ENCODE measurements at places on chromosomes 16 and 17.

DNA sequence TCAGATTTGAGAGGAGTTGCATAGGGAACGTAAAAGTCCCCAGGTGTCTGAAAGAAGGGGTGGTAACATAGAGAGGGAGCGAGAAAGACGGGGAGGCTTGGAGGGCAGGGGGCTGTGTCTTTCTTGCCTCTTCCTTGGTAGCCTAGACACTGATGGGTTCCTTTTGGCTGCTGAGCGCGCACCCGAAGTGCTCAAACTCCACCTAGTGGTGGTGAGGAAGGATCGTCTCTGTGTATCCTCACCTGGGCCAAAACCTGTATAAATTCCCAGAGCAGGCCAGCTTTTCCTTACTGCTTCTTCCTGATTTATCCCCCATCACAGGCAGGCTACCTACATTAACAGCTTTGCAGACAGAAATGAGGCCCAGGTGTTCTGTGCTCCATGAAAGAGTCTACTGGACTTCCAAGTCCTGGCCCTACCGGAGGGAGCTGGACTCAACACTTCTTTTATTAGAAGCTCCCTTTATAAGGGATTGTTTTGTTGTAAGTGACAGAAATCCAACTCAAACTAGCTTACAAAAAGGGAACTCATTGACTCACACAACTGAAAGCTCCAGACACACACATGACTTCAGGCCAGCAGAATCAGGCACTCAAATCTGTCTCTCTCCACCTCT is 5.5 kb upstream of the SLC25A35 start:
- H3K27ac ChIP-seq = no peak overlapping the region
- peaks cover 8% of the 10 kb centered on the region for H3K4me1 ChIP-seq
- no peak for DNase-seq
- H3K36me3 ChIP-seq = no peaks in the 10 kb centered on the region
- H3K4me3 ChIP-seq = no peak overlapping the region
- H3K27me3 ChIP-seq = no peaks in the 10 kb centered on the region

DNA sequence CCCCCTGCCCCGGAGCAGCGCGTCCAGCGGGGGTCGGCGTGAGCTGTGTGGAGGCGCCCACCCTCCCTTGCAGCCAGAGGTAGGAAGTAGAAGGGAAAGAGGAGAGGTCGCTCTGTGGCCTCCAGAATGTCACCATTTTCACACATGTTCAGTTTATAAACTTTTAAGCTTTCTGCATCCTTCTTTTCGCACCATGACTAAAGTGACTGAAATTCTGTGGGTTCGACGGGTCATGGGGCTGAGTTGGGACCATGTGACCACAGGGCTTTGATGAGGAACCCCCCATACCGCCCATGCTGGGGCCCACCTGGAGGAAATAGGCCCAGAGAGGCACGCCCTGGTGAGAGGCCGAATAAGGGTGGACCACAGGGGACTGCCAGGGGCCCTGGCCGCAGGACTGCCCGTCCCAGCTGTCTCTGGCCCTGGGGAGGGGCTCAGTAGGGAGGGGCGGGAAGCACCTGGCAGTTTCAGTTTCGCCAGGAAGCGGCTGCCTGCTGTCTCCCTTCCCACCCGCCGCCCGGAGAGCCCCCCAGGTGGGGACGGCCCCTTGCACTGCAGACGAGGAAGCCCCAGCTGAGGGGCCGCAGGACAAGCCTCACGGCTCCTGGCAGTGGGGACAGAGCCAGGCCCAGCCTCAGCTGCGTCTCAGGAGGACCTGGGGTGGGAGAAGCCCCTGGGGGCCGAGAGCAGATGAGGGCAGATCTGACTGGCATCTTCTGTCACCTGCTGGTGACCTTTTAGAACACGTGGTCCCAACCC is 9.0 kb downstream of the CBFA2T3 start:
- no peak overlapping the region for H3K4me3 ChIP-seq
- DNase-seq = peak; percentile 28

GRCh38 chr16:16861546-16861945 is 482.6 kb downstream of the NPIPA7 start:
- H3K27me3 ChIP-seq = no peaks in the 10 kb centered on the region
- DNase-seq = no peak
- no peak overlapping the region for H3K4me3 ChIP-seq
- H3K36me3 ChIP-seq = no peaks in the 10 kb centered on the region
- no peaks in the 10 kb centered on the region for H3K4me1 ChIP-seq

- H3K4me3 ChIP-seq = peak overlapping the region; percentile 74
- no peak for DNase-seq
- peak overlapping the region; percentile 97 for H3K27ac ChIP-seq
- peaks cover 55% of the 10 kb centered on the region for H3K4me1 ChIP-seq
These were observed 9.4 kb upstream of the TMEM88 start for GRCh38 chr17:7845359-7846062.

DNA sequence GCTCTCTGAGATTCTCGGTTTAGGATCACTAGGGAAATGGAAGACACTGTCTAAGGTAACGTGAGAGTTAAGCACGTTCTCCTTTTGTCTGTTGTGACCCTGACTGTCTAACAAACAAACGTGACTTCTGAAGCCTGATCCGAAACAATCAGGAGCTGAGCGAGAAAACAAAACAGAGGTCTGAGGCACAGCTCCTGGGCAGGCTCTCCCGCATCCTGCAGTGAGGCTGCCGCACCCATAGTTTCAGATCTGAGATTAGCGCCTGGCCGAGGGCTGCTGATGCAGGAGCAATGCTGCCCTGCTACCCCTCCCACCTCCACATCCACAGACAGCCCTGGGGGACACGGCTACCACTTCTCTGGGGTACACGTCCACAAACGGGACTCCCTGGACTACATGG is 46.7 kb downstream of the RNF157 start:
- no peak for DNase-seq
- H3K4me3 ChIP-seq = no peak overlapping the region
- H3K4me1 ChIP-seq = peaks cover 19% of the 10 kb centered on the region
- H3K36me3 ChIP-seq = no peaks in the 10 kb centered on the region
- H3K27me3 ChIP-seq = no peaks in the 10 kb centered on the region
- no peak overlapping the region for H3K27ac ChIP-seq

GRCh38 chr17:65496801-65497200 is 64.6 kb downstream of the AXIN2 start:
- DNase-seq = no peak
- no peak overlapping the region for H3K27ac ChIP-seq
- H3K4me1 ChIP-seq = no peaks in the 10 kb centered on the region
- no peaks in the 10 kb centered on the region for H3K27me3 ChIP-seq
- no peak overlapping the region for H3K4me3 ChIP-seq

DNA sequence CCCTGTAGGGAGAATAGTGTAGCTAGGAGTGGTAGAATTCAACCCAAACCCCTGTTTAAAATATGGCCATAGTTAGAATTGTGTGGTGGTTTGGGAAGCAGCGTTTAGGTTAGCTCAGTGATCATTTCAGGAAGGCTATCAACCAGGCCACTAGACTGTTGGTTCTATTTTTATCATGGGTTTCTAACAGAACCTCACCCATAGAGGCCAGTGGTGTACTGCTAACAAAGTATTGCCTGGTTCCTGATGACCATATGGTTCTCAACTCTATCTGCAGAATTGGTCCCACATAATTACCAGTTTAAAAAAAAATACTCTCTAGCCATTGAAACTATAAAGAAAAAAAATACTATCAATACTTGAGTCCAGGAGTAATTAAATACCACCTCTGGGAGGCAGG is 70.5 kb upstream of the RASL10B start:
- no peak overlapping the region for H3K27ac ChIP-seq
- no peak for DNase-seq
- H3K27me3 ChIP-seq = no peaks in the 10 kb centered on the region

DNA sequence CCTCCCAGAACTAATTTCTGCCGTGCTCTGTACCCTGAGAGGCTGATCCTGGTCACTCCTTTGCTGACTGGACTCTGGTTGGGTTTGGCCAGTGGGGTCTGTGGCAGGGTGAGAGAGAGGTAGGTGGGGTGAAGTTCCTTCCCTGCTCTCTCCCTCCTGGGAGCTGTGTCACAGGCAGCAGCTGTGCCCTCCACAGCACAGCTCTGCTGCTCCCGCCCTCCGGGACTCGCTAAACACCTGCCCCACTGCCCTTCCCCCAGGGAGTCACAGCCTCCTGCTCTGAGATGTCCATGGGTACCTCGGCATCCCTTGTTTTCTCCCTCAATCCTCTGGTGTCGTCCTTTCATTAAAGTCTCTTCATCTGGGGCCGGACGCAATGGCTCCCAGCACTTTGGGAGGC is 66.4 kb downstream of the SRCIN1 start:
- no peaks in the 10 kb centered on the region for H3K36me3 ChIP-seq
- no peak overlapping the region for H3K4me3 ChIP-seq

DNA sequence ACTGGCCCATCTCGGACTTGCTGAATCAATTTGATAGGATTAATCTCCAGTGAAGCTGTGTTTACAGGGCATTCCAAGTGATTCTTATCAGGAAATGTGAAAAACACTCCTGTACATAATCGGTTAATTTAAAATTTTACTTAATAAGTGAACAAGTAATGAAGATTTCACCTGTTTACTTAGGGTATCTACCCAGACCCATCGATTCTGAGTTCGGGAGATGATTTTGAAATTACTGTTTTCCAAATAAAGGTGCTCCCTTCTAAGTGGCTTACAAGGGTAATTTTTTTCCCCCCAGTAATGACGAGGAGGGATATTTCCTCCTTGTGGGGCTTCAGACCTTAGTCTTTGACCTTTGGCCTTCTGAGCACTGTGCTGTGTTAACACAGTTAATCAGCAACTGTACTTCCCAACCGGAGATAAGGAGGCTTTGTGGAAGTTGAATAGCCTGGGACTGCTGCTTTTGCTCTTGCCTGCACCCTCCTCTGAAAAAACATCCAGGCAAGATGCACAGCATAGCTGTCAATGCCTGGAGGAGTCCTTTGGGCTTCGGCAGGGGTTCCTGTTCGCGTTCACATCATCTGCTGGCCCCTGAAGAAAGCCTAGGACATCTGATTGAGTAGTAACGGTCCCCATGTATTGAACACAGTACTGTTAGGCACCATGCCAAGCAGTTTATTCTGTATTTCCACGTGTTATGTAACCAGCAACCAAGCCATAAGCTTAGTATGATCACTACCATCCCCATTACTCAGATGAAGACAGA is 1.8 kb downstream of the FAHD1 start:
- no peaks in the 10 kb centered on the region for H3K27me3 ChIP-seq
- H3K27ac ChIP-seq = no peak overlapping the region
- no peak for DNase-seq
- no peak overlapping the region for H3K4me3 ChIP-seq
- peaks cover 27% of the 10 kb centered on the region for H3K4me1 ChIP-seq

- no peak overlapping the region for H3K27ac ChIP-seq
- H3K36me3 ChIP-seq = no peaks in the 10 kb centered on the region
- no peak for DNase-seq
These were observed 6.9 kb upstream of the STH start for GRCh38 chr17:45992175-45992574.

DNA sequence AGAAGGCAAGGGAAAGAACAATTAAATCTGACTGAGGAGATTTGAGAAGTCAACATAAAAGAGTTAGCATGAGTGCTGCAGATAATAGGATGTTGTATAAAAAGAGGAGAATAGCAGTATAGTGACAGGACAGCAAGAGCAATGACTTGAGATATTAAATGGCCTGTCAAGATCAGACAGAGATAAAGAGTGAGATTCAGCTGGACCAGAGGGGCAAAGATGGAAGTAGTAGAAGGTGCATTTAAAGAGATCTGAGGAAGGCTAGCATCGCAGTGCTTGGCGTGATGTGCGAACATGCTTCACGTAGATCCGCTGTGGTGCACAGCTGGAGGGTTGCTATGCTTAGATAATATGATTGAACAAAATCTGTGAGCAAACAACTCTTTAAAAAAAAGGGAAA is 1422.6 kb upstream of the CDH8 start:
- H3K4me3 ChIP-seq = no peak overlapping the region
- no peaks in the 10 kb centered on the region for H3K27me3 ChIP-seq
- H3K36me3 ChIP-seq = no peaks in the 10 kb centered on the region
- H3K4me1 ChIP-seq = no peaks in the 10 kb centered on the region

DNA sequence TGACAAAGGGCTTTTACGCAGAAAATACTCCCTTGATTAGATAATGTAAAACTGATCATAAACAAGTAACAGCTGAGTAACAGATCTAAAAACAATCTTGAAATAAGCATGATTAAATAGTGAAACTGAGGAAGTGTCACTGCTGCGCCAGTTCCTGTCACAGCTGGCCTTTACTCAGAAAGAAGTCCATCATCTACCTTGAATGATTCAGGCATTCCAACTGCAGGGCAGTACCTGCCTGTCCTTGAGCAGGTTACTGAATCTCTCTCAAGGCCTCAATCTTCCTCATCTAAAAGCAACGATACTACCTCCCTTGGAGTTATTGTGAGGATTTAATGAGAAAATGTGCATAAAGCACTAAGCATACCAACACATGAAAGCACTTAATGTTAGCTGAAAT is 12.7 kb downstream of the PHLPP2 start:
- no peaks in the 10 kb centered on the region for H3K4me1 ChIP-seq
- no peaks in the 10 kb centered on the region for H3K27me3 ChIP-seq
- H3K4me3 ChIP-seq = no peak overlapping the region
- peaks cover 14% of the 10 kb centered on the region for H3K36me3 ChIP-seq
- DNase-seq = no peak

DNA sequence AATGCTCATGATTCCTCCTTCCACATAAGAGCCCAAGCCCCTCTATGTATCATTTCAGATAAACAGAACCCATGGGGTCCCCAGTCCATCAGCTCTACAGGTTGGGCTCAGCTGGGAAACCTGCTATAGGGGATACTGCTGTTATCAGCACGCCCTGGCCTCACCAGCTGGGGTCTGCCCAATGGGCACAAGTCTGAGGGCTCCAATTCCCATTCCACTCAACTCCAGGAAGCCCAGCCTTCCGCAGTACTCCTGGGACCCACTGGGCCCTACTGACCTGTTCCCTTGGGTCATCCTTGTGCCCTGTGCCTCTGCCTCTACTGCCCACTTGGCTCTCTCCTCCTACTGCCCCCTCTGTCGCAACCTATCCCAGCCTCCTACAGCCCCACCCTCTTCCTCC is 16.2 kb upstream of the XYLT2 start:
- H3K27me3 ChIP-seq = no peaks in the 10 kb centered on the region
- no peaks in the 10 kb centered on the region for H3K4me1 ChIP-seq
- no peak for DNase-seq
- no peak overlapping the region for H3K4me3 ChIP-seq

GRCh38 chr17:41800601-41801373 is 11.0 kb downstream of the P3H4 start:
- H3K27me3 ChIP-seq = no peaks in the 10 kb centered on the region
- peak overlapping the region; percentile 91 for H3K27ac ChIP-seq
- H3K36me3 ChIP-seq = no peaks in the 10 kb centered on the region
- DNase-seq = no peak
- H3K4me1 ChIP-seq = peaks cover 10% of the 10 kb centered on the region

- DNase-seq = no peak
- peak overlapping the region; percentile 96 for H3K27ac ChIP-seq
- peak overlapping the region; percentile 86 for H3K4me3 ChIP-seq
- peaks cover 33% of the 10 kb centered on the region for H3K4me1 ChIP-seq
These were observed 1.1 kb upstream of the TFAP4 start for GRCh38 chr16:4273858-4274311.

Measured in esophagus squamous epithelium (tissue), 5 donors.